ENCODE measurements at places on chromosomes 13 and 19.
A peak's percentile ranks its signal among the peaks of the same experiment; 100 is the strongest.

DNA sequence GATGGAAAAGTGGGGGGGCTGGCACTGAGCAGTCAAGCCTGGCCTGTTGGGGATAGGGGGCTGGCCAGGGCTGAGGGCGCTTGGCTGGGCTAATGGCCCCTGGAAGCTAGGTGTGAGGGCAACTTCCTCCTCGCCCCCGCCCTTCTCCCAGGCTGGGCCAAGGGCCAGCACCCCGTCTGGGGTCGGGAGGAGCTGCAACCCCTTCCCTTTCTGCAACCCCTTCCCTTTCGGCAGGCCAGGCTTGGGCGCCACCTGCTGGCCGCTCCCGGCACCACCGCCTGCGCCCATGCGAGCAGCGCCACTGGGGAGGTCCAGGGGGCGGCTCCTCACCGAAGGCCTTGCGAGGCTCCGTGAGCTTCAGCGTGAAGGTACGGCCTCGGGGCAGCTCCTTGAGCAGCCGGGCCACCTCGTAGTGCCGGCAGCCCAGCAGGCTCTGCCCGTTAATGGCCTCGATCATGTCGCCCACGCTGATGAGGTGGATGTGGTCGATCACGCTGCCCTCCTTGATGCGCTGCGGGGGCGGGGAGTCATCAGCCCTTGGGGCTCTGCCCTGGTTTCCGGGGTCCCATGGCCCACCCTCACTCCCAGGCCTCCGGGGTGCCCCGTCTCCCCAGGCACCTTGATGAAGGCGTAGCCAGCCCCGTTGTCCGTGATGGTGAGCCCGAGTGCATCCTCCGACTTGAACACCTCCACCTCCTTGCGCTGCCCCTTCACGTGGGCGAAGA is 5.0 kb upstream of the PTGER1 start:
- DNase-seq = peak; percentile 57

DNA sequence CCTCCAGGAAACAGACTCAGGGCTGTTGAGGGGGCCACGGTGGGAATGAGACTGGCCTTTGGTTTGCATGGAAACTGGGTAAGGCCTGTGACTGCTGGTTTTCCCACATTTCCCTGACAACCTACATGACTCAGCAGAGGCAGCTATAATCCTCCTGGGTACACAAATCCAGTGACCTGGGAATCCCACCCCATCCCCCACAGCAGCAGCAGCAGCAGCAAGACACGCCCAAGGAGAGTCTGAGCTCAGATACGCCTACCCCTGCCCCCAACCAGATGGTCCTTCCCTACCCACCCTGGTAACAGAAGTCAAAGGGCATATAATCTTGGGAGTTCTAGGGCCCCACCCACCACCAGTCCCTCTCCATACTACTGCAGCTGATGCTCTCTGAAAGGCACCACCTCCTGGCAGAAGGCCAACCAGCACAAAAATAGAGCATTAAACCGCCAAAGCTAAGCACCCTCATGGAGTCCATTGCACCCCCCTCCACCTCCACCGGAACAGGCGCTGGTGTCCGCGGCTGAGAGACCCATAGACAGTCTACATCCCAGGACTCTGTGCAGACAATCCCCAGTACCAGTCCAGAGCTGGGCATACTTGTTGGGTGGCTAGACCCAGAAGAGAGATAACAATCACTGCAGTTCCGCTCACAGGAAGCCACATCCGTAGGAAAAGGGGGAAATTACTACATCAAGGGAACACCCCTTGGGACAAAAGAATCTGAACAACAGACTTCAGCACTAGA is 237.2 kb upstream of the SPRY2 start:
- DNase-seq = no peak

- DNase-seq = no peak
These were observed 1108.8 kb upstream of the PCDH20 start for GRCh38 chr13:62524498-62524897.

GRCh38 chr13:49498206-49498605 is 2.5 kb downstream of the PHF11 start:
- peak; percentile 22 for DNase-seq

GRCh38 chr13:37379841-37380240 is 218.7 kb downstream of the POSTN start:
- DNase-seq = no peak

GRCh38 chr19:58538257-58539168 is 5.4 kb upstream of the TRIM28 start:
- no peak for DNase-seq

DNA sequence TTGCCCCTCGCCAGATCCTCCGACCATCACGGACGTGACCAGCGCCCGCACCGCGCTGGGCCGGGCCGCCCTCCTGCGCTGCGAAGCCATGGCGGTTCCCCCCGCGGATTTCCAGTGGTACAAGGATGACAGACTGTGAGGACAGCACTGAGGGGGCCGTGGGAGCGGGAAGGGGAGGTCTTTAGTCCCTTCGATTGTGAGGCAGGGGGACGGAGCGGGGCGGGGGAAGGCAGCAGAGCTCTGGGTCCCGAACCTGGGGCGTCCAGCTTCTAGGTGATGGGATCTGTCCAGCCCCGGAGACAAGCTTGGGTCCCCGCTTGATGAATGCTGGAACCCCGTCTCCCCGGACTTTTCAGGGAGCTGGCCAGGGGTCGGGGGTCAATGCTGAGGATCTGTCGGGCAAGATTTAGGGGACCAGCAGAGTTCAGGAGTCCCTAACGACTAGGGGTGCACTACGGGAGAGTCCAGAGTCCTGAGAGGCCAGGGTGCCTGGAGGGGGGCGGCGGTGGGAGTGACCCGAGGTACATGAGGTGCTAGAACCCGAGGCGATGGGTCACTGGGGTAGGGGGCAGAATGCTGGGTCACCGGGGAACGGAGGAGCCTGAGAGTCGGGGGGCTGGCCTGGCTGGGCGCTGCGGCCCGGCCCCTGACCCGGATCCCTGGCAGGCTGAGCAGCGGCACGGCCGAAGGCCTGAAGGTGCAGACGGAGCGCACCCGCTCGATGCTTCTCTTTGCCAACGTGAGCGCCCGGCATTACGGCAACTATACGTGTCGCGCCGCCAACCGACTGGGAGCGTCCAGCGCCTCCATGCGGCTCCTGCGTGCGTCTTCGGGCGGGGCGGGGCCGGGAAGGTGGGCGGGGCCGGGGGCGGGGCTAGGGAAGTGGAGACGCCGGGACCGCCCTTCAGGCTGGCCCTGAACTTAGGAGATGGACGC is 14.6 kb downstream of the VSIG10L start:
- DNase-seq = peak; percentile 28

DNA sequence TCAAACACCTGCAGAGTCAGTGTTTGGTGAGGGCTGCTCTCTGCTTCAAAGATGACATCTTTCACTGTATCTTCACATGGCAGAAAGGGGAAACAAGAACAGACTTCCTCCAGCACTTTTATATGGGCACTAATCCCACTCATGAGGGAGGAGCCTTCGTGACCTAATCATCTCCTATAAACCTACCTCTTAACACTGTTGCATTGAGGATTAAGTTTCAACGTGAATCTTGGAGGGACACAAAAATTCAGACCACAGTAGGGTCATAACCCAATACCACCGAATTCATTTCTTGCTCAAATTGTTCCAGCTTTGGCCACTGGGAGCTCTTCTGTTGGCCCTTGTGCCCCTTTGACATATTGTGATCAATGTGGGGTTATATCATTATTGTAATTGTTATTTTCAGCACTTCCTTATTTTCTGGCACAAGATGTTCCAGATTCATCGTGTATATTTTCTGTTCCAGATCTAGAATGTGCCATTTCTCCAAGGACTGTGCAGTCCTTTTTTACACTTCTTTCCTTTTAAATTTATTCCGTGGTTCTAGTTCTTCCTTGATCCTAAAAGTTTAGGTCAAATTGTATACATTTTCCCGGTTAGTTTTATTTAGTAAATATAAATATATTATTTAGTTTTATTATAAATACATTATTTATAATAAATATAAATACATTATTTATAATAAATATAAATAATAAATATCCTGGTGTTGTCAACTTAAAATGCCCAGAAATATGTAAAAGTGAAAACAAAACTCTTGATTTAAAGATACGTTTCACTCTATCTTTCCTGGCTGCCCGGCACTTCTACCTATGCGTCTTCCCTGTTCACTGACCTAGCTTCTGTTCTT is 35.5 kb upstream of the IGFL4 start:
- DNase-seq = no peak

DNA sequence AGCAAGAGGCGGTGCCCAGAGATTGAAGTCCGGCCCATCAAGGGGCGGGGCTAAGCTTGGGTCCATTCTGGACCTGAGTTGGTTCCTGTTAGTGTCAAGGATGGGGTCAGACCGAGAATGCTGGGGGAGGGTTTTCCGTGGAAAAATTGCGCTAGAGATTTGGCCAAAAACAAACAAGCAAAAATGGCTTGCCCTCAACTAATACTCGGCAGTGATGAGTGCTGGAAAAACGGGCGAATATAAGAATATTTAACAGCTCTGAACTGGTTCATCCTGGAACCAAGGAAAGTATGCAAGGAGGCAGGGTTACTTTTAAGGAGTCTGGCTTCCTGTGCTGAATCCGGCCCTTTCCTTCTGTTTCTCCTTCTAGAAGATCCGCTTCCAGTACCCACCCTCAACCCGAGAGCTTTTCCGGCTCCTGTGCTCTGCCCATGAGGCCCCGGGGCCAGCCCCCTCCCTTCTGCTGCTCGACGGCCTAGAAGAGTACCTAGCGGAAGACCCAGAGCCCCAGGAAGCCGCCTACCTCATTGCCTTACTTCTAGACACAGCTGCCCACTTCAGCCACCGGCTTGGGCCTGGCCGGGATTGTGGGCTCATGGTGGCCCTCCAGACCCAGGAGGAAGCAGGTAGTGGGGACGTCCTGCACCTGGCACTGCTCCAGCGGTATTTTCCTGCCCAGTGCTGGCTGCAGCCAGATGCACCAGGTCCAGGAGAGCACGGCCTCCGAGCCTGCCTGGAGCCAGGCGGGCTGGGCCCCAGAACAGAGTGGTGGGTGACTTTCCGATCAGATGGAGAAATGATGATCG is 880 bp downstream of the SWSAP1 start:
- DNase-seq = peak; percentile 79

GRCh38 chr19:36460046-36460445 is 29.3 kb downstream of the ZNF566 start:
- no peak for DNase-seq

- DNase-seq = no peak
These were observed 62.9 kb downstream of the TEX26 start for GRCh38 chr13:30995331-30995730.

- no peak for DNase-seq
These were observed 77.8 kb downstream of the TUBGCP3 start for GRCh38 chr13:112510002-112510780.

DNA sequence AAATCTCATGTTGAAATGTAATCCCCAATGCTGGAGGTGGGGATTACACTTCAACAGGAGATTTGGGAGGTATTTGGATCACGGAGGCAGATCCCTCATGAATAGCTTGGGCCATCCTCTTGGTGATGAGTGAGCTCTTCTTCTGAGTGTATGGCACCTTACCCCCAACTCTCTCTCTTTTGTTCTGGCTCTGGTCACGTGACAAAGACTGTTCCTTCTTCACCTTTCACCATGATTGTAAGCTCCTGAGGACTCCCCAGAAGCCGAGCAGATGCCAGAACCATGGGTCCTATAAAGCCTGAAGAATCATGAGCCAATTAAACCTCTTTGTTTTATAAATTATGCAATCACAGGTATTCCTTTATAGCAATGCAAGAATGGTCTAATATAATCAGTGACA is 684.2 kb downstream of the LIG4 start:
- no peak for DNase-seq

- DNase-seq = no peak
These were observed 34.4 kb downstream of the DHRS12 start for GRCh38 chr13:51769455-51770127.

GRCh38 chr13:90238413-90238812 is 1109.1 kb upstream of the MIR17HG start:
- no peak for DNase-seq

DNA sequence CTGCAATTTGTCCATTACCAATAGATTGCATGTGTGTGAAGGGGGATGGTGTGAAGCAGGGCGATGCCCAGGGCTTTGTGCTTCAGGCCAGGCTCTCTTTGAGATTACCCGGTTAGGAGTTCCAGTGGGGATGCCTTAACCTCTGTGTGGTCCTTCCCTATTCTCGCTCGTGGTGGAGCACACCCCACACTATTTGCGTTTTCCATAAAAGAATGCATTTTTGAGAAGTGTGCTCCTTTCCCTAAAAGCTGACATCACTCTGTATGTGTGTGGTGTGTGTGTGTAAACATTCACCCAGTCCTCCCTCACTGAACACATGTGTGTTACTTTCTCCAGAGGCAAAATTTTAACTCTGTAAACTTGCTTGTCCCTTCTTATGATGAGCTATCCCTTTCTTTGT is 308.3 kb downstream of the SLC7A1 start:
- DNase-seq = no peak

GRCh38 chr19:1283207-1283916 is 2.3 kb upstream of the EFNA2 start:
- no peak for DNase-seq

DNA sequence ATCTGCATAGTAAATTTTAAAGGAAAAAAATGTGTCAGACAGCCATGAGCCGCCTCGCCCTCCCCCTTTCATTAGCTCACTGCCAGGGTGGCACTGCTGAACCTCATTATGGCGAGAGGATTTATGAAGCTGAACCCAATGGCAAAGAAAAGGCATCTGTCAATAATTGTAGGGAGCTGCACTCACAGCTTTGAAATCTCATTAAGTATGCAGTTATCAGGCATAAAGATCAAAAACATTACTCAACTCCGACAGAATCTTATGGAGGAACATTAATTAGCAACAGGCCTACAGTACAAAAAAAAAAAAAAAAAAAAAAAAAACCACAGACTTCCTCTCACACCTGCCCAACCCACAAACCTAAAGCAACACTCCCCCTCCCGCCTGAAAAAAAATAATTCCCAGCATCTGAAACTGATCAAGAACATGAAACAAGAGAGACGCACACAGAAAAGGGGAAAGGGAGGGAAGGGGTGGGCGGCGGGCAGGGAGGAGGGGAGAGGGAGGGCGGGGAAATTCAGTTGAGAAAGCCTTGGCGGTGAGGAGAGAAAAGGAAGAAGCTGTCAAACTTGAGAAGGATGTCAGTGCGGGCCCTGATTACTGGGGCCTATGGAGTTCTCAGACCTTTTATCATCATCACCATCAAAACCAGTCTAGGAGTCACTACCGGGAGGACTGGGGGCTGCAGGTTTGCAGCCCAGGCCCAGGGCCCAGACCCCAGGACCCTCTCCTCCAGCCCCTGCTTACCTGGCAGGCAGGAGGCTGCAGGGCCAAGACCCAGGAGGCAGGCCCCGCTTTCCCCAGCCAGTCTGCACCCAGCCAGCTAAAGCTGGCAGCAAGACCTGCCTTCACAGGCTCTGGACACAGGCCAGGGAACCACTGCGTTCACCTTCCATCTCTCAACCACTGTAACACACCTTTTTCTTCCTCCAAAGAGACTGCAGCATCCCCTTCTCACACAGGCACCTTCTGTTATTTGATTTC is 8.9 kb downstream of the TSHZ3 start:
- peak; percentile 70 for DNase-seq

DNA sequence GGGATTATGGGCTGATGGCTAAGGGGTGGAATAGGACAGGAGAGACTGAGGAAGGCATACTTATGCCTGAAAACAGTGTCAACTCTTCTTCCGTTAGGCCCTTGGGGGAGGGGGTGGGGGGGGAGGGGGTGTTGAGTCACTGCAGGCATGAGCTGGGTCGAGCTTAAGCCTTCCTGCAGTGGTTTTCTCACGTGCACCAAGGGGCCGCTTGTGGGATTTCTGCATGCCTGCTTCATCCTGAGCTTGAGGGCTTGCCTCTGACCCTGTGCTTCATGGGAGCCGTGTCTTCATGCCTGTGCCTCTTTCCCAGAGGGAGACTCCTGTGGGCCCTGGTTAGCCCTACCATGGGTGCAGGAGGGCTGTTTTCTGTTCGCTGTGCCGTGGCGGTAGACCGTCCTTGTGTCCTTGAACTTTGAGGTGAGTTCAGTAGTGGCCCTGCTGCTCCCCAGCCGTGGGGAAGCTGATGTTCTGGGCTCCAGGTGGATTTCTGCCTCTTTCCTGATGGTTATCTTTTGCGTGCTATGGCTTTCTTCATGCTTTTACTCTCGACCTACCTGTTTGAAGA is 186.1 kb downstream of the PCCA start:
- no peak for DNase-seq

All from central memory CD4-positive, alpha-beta T cell (primary cell).